ENCODE measurements at places on chromosomes 7 and 10.

GRCh38 chr7:26155531-26156375, 3.8 kb downstream of the NFE2L3 start:
- peaks cover 4% of the 10 kb centered on the region for H3K4me1 ChIP-seq
- peak overlapping the region; percentile 98 for H3K27ac ChIP-seq
- peak; percentile 47 for DNase-seq
- peak overlapping the region; percentile 37 for H3K4me3 ChIP-seq

DNA sequence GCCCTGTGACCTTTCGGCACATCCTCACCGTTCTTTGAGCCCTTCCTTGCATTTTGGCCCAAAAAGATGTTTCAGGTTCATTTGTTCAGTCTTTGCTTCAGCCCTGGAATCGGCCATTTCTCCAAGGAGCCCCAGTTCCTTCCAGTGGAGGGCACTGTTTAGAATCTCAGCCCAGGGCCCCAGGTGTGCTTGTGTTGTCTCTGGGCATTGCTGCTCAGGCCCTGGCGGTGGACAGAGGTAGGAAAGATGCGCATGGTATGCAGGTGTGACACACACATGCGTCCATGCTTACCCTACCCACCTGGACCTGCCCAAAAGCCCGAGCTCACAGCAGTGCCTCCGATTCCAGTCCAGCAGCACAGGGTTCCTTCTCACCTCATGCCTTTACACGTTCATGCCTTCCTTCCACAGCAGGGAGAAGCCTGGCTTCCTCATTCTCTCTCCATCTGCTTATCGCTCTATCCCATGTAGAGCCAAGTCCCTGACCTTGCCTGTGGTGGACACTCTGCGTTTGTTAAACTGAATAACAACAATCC, 70.6 kb downstream of the LHPP start:
- H3K27ac ChIP-seq: no peak overlapping the region
- peaks cover 34% of the 10 kb centered on the region for H3K4me1 ChIP-seq
- DNase-seq: no peak
- H3K36me3 ChIP-seq: no peaks in the 10 kb centered on the region

- no peaks in the 10 kb centered on the region for H3K36me3 ChIP-seq
- no peak for DNase-seq
- H3K27ac ChIP-seq: no peak overlapping the region
Measured at GRCh38 chr10:104446151-104446550, 92.5 kb downstream of the CFAP58 start.

DNA sequence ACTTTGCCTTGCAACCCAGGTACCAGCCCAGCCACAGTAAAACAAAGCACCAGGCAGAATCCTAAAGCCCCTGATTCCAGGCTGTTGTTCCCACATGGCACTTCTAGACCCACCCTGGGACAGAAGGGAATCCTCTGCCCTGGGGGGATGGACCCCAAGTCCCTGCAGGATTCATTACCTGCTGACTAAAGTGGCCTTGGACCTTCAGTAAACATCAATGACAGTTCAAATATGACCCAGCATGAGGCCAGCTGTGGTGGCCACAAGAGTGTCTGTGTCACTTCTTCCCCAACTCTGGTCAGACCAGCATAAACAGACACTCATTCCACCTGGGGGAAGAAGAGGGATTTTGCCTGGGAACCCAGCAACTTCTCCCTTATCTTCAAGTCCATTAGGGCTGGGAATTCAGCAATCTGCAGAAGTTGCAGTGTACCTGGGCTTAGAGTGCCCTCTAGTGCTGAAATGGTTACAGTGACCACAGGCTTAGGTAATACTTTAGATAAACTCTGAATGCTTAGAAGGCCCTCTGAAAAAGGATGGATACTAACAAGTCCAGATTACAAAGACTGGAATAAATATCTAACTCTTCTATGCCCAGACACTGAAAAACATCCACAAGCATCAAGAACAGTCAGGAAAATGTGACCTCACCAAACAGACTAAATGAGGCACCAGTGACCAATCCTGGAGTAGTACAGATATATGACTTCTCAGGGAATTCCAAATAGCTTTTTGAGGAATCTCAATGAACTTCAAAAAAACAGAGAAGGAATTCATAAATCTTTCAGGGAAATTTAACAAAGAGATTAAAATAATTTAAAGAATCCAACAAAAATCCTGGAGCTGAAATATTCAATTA, 108.5 kb upstream of the TMEM168 start:
- no peak overlapping the region for H3K27ac ChIP-seq
- H3K4me3 ChIP-seq: no peak overlapping the region
- no peaks in the 10 kb centered on the region for H3K36me3 ChIP-seq
